Heart left ventricle (tissue), 16 donors: ENCODE measurements at places on chromosomes 7 and 10. TPM values are rescaled to one million over a fixed set of nuclear protein-coding genes. Genes with fewer than 3 reads are reported as not detected.

The FAM180A gene
- 37.6 TPM for total RNA-seq

GRCh38 chr10:80459047-80459865, 5.1 kb downstream of the TSPAN14 start:
- H3K4me1 ChIP-seq, result peaks cover 90% of the 10 kb centered on the region
- peak overlapping the region; percentile 24 for H3K4me3 ChIP-seq
- DNase-seq, result peak; percentile 80

- H3K4me3 ChIP-seq, result no peak overlapping the region
- peaks cover 14% of the 10 kb centered on the region for H3K4me1 ChIP-seq
- no peaks in the 10 kb centered on the region for H3K36me3 ChIP-seq
- no peak for DNase-seq
- no peaks in the 10 kb centered on the region for H3K27me3 ChIP-seq
- no peak overlapping the region for H3K27ac ChIP-seq
These were observed 59.5 kb downstream of the ABI1 start for GRCh38 chr10:26801274-26801673.

DNA sequence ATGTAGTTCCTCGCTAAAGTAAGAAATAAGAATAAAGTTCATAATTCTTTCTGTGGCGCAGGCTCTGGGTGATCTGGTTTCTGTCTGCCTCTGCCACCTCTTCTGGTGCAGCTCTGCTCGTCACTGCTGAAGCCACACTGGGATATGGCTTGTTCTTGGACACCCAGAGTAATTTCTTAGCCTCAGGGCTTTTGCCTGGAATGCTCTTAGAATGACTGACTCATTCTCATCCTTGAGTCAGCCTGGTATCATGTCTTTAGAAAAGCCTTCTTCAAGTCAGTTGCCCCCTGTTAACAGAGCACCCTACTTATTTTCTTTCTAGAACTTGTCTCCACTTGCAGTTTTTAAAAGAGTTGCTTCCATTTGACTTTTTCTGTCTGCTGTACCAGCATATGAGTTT, 2.0 kb downstream of the ZSCAN25 start:
- DNase-seq, result no peak
- peaks cover 21% of the 10 kb centered on the region for H3K4me1 ChIP-seq
- H3K36me3 ChIP-seq, result peaks cover 55% of the 10 kb centered on the region
- H3K4me3 ChIP-seq, result no peak overlapping the region

GRCh38 chr7:27198138-27198841, 1.6 kb downstream of the HOXA13 start:
- H3K27ac ChIP-seq, result no peak overlapping the region
- H3K36me3 ChIP-seq, result no peaks in the 10 kb centered on the region
- H3K4me3 ChIP-seq, result no peak overlapping the region
- no peak for DNase-seq

DNA sequence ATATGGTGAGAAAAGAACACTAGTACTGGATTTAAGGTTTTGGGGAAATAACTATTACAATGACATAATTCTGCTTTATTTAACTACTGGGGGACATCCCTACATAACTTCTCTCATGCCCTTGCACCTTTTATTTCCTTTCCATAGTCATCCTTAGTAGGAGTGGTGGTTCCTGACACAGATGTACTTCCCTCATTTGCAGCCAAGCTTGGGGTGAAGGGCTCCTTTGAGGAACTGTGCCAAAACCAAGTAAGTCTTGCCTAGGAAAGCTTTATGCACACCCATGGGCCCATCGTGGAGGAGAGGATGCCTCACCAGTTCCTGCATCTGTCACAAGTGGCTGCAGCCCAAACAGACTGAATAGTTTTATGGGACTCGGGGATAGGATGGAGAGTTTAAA, 20.6 kb downstream of the ZDHHC6 start:
- H3K36me3 ChIP-seq, result peaks cover 91% of the 10 kb centered on the region
- no peaks in the 10 kb centered on the region for H3K4me1 ChIP-seq
- no peaks in the 10 kb centered on the region for H3K27me3 ChIP-seq
- H3K27ac ChIP-seq, result no peak overlapping the region
- no peak overlapping the region for H3K4me3 ChIP-seq
- no peak for DNase-seq
